ENCODE measurements at places on chromosomes 7 and 10. TPM values are rescaled to one million over a fixed set of nuclear protein-coding genes. Genes with fewer than 3 reads are reported as not detected.

TMEM273 gene
- not detected for total RNA-seq

POU6F2 gene
- total RNA-seq = not detected

FAM25C gene
- total RNA-seq = not detected

MARVELD1 gene
- 20.1 TPM for total RNA-seq

NANOS1 gene
- 1.8 TPM for total RNA-seq

SEMA3E gene
- total RNA-seq = 23.9 TPM

TAS2R4 gene
- 1.3 TPM for total RNA-seq

CCL24 gene
- total RNA-seq = not detected

ITGB8 gene
- 18.5 TPM for total RNA-seq

TACR2 gene
- not detected for total RNA-seq

SMARCD3 gene
- total RNA-seq = 39.0 TPM
